AG04450 (cell line): ENCODE measurements at places on chromosomes 3 and 15. TPM values are rescaled to one million over a fixed set of nuclear protein-coding genes. Genes with fewer than 3 reads are reported as not detected.

GASK1A gene
- polyA plus RNA-seq: 0.43 and 0.46 TPM in 2 replicates

SLC22A13 gene
- 0.15 and 0.19 TPM in 2 replicates for polyA plus RNA-seq

DNA sequence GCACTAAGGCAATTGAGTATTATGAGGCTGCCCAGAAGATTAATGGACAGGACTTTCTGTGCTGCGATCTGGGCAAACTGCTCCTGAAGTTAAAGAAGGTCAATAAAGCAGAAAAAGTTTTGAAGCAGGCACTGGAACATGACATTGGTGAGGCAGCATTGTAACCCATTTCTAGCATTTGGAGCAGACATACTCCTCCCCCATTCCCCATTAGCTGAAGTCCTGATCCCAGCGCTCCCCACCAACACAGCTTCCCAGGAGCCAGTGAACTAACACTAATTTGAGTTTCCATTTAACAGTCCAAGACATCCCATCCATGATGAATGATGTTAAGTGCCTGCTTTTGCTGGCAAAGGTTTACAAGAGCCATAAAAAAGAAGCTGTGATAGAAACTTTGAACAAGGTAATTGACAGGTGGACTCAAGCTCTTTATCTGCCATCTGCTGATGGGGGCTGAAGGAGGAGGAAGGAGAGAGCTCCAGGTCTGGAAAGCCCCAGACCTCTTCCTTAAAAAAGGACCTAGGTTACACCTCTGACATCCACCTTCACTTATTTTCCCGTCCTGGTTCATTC is 22.6 kb downstream of the CSRNP1 start:
- no peak for DNase-seq

PGBD4 gene
- 1.6 and 2.2 TPM in 2 replicates for polyA plus RNA-seq

RTP4 gene
- polyA plus RNA-seq: 0.05 and 0.11 TPM in 2 replicates

DNA sequence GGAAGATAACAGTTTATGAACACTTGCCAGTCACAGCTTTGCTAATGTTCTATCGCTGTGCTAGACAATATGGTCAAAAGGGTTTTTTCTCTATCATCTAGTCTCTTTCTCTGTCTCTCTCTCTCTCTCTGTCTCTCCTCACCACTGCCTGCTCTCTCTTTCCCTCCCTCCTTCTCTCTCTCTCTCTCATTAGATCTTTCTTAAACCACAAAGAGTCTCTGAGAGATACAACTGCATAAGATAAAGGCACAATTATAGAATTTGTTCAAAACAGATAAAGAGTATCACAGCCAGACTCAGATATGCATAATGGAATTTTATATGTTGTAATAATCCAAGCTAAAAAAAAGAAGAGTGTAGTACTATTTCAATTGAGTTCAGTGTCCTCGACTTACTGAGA is 258.4 kb downstream of the MECOM start:
- no peak for DNase-seq

DNA sequence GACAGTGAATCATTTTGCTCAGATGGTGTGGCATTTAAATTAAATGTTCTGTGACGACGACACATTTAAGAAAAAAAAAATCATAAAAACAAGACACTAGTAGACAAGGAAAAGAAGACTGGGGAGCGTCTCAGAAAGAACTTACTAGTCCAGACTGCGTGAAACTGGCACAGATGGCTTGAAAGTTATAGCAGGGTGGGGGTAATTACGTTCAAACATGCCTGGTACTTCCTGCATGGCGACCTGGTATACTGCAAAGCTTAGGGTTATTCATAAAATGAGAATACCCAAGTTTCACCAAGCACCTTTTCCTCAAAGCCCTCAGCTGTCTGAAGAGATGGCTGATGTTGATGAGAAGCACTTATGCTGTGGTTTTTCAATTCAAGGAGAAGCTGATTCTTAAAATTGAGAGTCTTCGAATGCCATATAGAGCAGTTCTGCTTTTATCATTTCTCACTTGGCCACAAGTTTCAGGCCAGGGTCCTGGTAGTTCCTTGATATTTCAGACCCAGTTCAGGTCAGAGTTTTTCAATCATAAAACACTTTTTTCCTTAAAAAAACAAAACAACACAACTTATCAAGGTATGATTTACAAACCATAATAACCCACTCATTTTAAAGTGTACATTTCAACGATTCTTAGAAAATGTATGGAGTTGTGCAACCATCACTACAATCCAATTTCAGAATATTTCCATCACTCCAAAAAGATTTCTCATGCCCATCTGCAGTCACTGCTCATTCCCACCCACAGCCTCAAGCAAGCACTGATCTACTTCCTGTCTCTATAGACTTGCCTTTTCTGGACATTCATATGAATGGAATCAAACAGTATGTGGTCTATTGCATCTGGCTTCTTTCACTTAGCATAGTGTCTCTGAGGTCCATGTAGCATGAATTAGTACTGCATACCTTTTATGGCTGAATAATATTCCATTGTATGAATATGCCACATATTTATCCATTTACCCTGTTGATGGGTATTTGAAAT is 24.7 kb downstream of the PCOLCE2 start:
- DNase-seq: no peak

DNA sequence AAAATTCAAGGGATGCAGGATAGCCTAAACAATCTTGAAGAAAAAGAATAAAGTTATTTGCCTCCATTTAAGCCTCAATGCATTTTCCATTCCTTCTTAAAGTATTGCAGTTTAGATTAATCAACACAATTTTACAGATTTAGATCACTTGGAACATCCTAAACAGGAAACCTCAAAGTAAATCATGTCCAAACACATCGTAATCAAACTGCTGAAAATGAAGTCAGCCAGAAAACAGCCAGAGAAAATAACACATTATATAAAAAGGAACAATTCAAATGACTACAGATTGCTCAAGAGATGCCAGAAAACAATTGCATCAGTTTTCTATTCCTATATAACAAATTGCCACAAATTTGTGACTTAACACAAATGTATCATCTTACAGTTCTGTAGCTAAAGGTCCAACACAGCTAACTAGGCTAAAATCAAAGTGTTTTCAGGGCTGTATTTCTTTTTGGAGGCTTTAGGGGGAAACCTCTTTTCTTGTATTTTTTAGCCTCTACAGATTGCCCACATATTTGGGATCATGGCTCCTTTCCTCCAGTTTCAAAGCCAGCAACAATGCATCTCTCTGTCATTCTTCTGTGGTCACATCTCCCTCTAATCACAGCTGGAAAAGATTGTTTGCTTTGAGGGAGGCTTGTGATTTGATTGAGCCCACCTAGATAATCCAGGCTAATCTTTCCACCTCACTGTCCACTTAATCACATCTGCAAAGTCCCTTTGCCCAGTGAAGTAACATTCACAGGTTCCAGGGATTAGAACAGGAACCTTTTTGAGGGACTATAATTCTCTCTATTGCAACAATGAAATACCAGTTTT is 543.3 kb upstream of the UBE2E2 start:
- no peak for DNase-seq

BTLA gene
- not detected in 2 replicates for polyA plus RNA-seq

WDR48 gene
- 35.0 and 42.1 TPM in 2 replicates for polyA plus RNA-seq

DNA sequence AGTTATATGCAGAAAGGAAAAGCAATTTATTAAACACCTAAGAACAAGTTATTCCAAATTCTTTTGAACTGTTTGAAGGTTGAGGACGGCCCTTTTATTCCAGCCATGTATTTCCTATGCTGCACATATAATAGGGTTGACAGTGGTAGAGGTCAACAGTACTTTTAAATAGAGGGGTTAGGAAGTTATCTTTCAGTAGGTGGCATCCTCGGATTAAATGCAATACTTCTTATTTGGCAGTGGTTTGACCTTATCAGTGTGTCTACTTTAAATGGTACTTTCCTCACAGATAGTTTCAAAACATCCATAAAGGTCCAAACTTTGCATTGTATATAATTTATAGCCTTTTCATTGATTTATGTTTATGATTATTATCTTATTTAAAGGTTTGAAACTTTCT is 558.7 kb downstream of the TUSC7 start:
- no peak for DNase-seq

DNA sequence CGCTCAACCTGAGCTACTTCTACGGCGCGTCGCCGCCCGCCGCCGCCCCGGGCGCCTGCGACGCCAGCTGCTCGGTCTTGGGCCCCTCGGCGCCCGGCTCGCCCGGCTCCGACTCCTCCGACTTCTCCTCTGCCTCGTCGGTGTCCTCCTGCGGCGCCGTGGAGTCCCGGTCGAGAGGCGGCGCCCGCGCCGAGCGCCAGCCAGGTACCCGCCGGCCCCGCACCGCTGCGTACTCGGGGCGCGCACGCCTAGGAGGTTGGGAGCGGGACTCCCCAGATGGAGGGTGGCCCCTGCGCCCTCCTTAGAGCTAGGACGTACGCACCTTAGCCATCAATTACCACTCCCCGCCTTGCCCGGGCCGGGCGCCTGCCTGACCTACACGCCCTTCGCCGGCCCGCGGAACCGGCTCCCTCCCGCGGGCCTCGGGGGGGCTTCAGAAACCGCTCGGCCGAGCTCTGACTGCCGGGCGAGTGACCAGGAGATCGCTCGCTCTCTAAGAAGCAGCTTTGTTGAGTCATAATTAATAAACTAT is 466 bp downstream of the NFKBIZ start:
- DNase-seq: no peak

DNA sequence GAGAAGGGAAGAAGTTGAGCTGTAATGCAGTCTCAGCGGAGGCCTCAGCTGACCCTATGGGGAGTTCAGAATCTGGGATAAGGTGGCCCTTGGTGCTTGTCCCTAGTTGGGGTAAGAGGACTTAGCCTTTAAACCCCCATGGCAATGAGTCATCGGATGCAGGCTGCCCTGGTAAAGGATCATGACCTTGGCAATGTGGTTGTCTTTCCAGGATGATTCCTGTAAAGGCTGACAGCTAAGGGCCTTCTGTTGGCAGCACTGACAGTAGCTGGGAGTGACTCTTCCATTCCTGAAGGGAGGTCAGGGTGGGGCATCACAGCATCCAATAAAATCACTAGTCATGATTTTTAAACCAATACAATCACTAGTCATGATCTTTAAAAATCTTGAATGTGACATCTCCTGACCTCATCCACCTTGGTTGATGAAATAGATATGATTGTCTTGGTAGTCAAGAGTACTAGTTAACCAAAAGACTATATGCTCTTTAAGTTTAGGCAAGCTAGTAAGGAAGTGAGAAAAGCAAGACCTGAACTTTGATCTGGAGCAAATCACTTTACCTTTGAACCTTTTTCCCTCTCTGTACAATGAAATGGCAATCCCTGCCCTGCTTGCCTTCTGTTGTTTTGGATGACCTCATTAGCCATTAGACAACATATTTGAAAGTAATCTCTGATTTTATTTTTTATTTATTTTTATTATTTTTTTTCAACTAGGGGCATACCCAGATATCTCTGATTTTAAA is 71.3 kb upstream of the CACNA1D start:
- DNase-seq: no peak

- no peak for DNase-seq
Observed at GRCh38 chr15:86159468-86159867, 79.8 kb downstream of the AGBL1 start.

SI gene
- polyA plus RNA-seq: not detected in 2 replicates

FAM3D gene
- not detected in 2 replicates for polyA plus RNA-seq

FBXL2 gene
- polyA plus RNA-seq: 14.4 and 14.9 TPM in 2 replicates

GRCh38 chr3:170414202-170414663 is 4.4 kb upstream of the CLDN11 start:
- DNase-seq: peak; percentile 82

ACOX2 gene
- 27.8 and 30.8 TPM in 2 replicates for polyA plus RNA-seq

UBAP1L gene
- 0.46 and 0.55 TPM in 2 replicates for polyA plus RNA-seq

DNA sequence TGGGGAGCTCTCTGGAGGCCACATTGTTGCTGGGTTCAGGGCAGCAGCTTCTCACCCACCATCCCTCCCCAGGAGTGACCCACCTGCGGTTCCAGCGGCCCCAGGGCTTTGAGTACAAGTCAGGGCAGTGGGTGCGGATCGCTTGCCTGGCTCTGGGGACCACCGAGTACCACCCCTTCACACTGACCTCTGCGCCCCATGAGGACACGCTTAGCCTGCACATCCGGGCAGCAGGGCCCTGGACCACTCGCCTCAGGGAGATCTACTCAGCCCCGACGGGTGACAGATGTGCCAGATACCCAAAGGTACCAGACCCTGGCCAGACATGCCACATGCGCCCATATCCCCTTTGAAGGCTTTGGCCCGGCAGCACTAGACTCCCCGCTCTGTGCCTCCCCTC is 26.1 kb downstream of the SHF start:
- no peak for DNase-seq

PML gene
- 7.6 and 12.5 TPM in 2 replicates for polyA plus RNA-seq
